ENCODE measurements at places on chromosomes 5 and 9. TPM values are rescaled to one million over a fixed set of nuclear protein-coding genes. Genes with fewer than 3 reads are reported as not detected.

DNA sequence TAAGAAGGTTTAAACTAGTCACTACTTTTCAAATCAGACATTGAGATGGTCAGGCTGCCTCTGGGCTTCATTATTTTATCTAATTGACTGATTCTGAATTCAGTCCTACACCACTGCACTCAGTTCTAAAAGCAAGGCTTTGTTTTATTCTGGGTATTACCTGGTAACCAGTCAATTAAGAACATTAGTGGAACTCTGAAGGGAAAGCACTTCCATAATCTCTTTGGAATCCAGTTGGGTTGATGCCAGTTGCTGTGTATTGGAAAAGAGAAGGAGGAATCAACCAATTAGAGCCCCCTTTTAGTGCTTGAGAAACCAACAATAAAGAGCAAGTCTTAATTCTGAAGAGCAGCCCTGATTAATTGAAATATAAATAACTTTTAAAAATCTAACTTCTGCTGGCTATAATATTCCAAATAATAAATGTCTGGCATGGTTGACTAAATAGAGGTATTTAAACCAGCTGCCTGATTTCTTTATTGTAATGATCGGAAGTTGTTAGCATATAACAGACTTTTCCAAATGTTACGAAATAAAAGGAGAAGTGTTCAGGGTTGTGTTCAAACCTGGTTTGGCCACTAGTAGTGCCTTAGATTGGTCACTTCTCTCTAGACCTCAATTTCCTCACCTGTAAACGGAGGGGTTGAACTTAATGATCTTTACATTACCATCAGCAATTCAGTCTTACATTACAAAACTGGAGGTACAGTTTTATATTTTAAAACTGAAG is 32.0 kb downstream of the CPEB4 start:
- H3K27ac ChIP-seq = no peak overlapping the region
- H3K4me3 ChIP-seq = no peak overlapping the region
- peaks cover 19% of the 10 kb centered on the region for H3K4me1 ChIP-seq
- no peak for DNase-seq
- no peaks in the 10 kb centered on the region for H3K36me3 ChIP-seq

GRCh38 chr9:20744036-20744630 is 60.1 kb downstream of the FOCAD start:
- no peak overlapping the region for H3K27ac ChIP-seq
- H3K36me3 ChIP-seq = peaks cover 23% of the 10 kb centered on the region
- no peak overlapping the region for H3K4me3 ChIP-seq
- H3K4me1 ChIP-seq = no peaks in the 10 kb centered on the region
- DNase-seq = no peak

- peaks cover 7% of the 10 kb centered on the region for H3K4me1 ChIP-seq
- no peak overlapping the region for H3K27ac ChIP-seq
- H3K36me3 ChIP-seq = no peaks in the 10 kb centered on the region
- no peaks in the 10 kb centered on the region for H3K27me3 ChIP-seq
- no peak overlapping the region for H3K4me3 ChIP-seq
- DNase-seq = peak; percentile 83
Observed at GRCh38 chr5:177368869-177369644, 11.3 kb downstream of the RGS14 start.

- H3K27me3 ChIP-seq = peaks cover 17% of the 10 kb centered on the region
- peaks cover under 1% of the 10 kb centered on the region for H3K36me3 ChIP-seq
- DNase-seq = peak; percentile 80
- H3K27ac ChIP-seq = no peak overlapping the region
- H3K4me3 ChIP-seq = no peak overlapping the region
- no peaks in the 10 kb centered on the region for H3K4me1 ChIP-seq
Observed at GRCh38 chr9:137083394-137084004, 3.3 kb upstream of the MAN1B1 start.

Gene PCDHGB2
- 2.1 TPM for total RNA-seq

Gene AMBP
- total RNA-seq = 2.9 TPM

DNA sequence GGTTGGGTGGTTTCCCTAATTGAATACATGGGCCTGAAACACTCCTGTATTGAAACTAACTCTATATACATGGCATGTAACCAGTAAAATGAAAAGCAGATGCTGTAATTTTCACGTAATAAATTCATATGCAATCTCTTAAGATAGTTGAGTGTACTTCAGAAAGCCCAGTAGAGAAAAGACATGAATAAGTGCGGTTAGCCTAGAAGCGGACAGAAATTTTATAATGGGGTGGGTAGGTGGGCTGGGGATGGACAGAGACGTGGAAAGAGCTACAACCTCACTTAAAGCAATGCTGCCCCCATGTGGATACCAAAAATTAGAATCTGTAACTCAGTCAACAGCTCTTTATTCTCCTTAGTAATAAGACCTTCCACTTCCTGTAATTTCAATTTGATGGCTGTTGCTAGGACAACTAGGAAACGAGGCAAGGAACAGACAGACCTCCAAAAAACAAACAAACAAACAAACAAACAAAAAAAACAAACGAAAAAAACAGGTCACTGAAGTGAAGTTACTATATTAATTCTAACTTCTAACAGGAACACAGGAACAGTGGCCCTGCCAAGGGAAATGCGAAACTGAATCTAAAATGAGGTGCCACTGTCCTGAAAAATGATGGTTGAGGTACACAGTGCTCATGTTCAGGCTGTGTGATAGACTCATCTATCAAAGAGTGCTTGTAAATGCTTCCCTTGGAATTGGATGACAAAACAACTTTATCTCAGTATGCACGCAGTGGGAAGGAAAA is 103.4 kb upstream of the GNA14 start:
- H3K4me1 ChIP-seq = no peaks in the 10 kb centered on the region
- H3K27ac ChIP-seq = no peak overlapping the region
- H3K27me3 ChIP-seq = no peaks in the 10 kb centered on the region
- H3K36me3 ChIP-seq = peaks cover 12% of the 10 kb centered on the region
- H3K4me3 ChIP-seq = no peak overlapping the region
- peak; percentile 57 for DNase-seq

DNA sequence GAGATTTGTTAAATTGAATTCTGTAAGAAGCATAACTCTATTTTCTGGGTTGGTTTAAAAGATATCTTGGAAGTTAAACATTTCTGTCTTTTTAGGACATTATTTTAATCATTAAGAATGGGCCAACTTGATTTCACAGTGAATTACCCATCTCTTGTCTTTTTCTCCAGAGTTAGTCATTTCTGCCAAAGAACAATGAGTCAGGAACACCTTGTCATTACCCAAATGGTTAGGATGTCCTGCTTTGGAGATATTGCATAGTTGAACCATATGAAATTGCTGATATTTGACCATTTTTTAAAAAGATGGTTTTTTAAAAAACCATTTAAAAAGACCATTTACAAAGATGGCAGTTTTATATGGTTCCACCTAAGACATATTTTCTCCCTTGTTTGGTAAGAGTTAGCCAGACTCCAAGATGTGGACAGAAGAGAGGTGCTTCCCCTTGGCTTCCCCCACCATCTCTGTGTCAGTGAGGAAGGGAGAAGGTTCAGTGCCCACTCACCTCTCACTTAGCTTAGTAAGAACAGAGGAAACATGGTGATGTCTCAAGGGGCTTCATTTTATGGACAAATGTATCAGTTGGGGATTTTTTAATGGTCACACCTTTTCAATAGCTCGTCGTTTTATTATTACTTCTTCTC is 103.0 kb downstream of the PCSK1 start:
- H3K4me1 ChIP-seq = peaks cover 14% of the 10 kb centered on the region
- H3K27me3 ChIP-seq = no peaks in the 10 kb centered on the region
- DNase-seq = no peak
- H3K4me3 ChIP-seq = no peak overlapping the region
- H3K36me3 ChIP-seq = no peaks in the 10 kb centered on the region
- no peak overlapping the region for H3K27ac ChIP-seq

DNA sequence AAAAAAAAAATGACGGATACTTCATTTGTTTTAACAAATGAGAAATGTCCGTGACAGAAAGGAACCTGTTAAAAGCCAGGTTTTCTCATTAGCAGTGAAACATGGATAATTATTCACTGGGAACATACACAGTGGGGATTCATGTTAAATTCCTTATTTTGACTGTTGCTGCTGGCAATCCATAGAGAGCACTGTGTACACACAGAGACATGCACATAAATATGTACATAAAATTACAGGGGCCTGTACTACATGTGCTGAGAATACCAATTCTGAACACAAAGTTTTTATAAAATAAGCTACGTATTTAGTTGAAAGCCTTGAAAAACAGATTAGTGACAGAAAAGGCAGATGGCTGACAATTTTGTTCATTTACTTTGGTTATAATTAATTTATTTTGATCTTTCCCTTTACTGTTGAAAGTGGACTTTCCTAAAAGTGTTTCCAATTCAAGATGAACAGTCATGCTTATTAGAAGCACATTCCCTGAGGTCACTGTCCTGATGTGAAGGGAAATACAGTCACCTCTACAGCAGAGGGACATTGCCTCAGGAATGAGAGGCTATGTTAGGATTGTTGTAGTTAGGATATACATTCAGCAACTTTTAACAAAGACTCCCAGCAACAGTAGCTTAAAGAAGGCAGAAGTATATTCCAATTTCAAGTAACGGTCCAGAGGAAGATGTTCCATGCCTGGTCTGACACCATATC is 166.7 kb downstream of the SAXO1 start:
- H3K27ac ChIP-seq = no peak overlapping the region
- no peak overlapping the region for H3K4me3 ChIP-seq
- no peak for DNase-seq
- no peaks in the 10 kb centered on the region for H3K36me3 ChIP-seq

GRCh38 chr5:91020065-91020800 is 362.9 kb downstream of the ARRDC3 start:
- peak overlapping the region; percentile 74 for H3K27ac ChIP-seq
- no peaks in the 10 kb centered on the region for H3K27me3 ChIP-seq
- no peaks in the 10 kb centered on the region for H3K36me3 ChIP-seq
- no peak for DNase-seq
- H3K4me1 ChIP-seq = peaks cover 25% of the 10 kb centered on the region

Gene ADRB2
- 0.80 TPM for total RNA-seq

GRCh38 chr5:179991106-179991505 is 80.5 kb downstream of the RNF130 start:
- no peak for DNase-seq
- peaks cover 43% of the 10 kb centered on the region for H3K36me3 ChIP-seq
- no peak overlapping the region for H3K27ac ChIP-seq
- no peaks in the 10 kb centered on the region for H3K27me3 ChIP-seq

GRCh38 chr9:130660683-130661450 is 3.5 kb upstream of the PRDM12 start:
- peak; percentile 73 for DNase-seq
- no peak overlapping the region for H3K27ac ChIP-seq
- no peaks in the 10 kb centered on the region for H3K36me3 ChIP-seq
- peaks cover 100% of the 10 kb centered on the region for H3K27me3 ChIP-seq
- no peak overlapping the region for H3K4me3 ChIP-seq
- H3K4me1 ChIP-seq = no peaks in the 10 kb centered on the region

Gene FAM240B
- not detected for total RNA-seq

GRCh38 chr5:73596705-73597328 is 29.2 kb upstream of the ARHGEF28 start:
- no peaks in the 10 kb centered on the region for H3K36me3 ChIP-seq
- H3K4me3 ChIP-seq = no peak overlapping the region
- no peaks in the 10 kb centered on the region for H3K4me1 ChIP-seq
- peak; percentile 67 for DNase-seq
- H3K27me3 ChIP-seq = no peaks in the 10 kb centered on the region

Gene CCDC152
- total RNA-seq = 16.1 TPM

Gene MORN5
- not detected for total RNA-seq

DNA sequence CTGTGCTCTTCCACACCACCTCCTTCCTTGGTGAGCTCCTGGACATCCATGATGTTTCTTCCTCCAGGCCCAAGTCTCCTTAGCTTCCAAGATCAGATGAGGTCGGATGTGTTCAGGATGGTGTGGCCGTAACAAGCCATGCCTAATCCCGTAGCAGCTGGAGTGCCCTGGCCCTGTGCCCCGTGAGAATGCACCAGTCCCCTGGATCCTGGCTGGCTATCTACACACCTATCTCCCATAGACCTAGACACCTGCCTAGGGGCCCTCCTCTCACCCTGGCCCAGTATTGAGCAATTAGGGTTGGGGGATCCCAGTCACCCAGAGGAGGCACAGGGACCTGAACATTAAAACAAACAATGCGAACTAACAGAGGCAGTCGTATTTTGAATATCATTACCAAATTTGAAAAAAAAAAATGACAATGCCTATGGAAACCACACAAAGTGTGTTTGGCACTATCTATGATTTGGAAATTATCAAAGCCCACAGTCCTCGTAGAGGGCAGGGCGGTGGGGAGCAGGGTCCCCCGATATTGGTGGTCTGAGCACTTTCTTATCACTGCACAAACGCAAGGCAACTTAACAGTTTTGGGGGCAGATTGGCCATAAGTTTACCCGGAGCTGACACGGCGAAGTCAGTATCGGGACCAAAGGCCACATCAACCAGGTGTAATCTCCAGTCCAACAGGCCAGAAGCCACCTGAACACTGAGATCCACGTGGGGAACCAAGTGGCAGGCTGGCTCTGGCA is 13.2 kb downstream of the ENG start:
- no peak for DNase-seq
- no peaks in the 10 kb centered on the region for H3K27me3 ChIP-seq
- no peaks in the 10 kb centered on the region for H3K36me3 ChIP-seq
- no peak overlapping the region for H3K4me3 ChIP-seq
- H3K27ac ChIP-seq = no peak overlapping the region
- H3K4me1 ChIP-seq = no peaks in the 10 kb centered on the region

Measured in endodermal cell (in vitro differentiated cells).